Stimulated activated CD8-positive, alpha-beta memory T cell treated with anti-CD3 and anti-CD28 coated beads, Interleukin-15, amount 100 ng/mL, for 48 hours (primary cell): ENCODE measurements at places on chromosomes 12 and 14.

DNA sequence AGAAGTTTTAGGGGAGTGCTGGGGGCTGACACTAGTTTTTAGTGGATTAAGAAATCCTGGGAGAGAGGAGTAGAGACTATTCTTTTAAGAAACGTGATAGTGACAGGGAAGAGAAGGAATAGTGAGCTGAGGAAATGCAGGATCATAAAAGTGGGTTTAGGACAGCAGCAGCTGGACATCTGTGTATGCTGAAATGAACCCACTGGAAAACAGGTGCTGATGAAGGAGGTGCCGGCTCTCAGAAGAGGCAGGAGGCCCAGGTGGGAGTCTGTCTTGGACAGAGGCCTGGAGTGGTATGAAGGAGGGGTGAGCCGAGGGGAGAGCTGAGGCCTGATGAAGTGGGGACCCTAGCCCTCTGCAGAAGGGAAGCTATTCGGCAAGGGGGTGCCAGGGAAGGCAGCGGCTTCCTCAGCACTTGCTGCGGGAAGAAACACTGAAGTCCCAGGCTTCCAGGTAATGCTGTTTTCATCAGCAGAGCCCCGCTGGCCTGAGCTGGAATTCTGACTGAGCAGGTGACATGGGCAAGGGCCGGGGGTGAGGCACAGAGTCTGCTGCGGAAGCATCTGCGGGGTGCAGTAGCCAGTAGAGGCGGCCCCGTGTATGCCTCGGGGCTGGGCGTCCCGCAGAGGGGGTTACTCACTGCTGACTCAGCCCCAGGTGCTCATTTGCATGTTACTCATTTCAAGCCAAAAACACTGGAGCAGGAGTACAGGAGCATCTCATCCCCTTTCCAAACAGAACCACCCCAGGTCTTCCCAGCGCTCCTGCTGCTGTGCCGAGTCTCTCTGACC is 89.7 kb downstream of the TMCC3 start:
- no peak for DNase-seq

- no peak for DNase-seq
These were observed 174.2 kb upstream of the SLC38A2 start for GRCh38 chr12:46546634-46547273.

GRCh38 chr12:132761921-132762583 is 420 bp upstream of the ANKLE2 start:
- DNase-seq = peak; percentile 79

DNA sequence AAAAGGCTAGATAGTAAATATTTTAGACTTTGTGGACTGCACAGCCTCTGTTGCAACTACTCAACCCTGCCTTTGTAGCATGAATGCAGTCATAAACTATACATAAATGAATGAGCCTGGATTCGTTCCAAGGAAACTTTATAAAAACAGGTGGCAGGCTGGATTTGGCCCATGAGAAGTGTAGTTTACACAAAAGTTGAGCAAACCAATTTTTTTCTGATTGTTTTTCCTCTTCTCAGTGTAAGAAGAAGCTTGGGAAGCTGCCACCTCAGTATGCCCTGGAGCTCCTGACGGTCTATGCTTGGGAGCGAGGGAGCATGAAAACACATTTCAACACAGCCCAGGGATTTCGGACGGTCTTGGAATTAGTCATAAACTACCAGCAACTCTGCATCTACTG is 9.5 kb downstream of the OAS1 start:
- no peak for DNase-seq

DNA sequence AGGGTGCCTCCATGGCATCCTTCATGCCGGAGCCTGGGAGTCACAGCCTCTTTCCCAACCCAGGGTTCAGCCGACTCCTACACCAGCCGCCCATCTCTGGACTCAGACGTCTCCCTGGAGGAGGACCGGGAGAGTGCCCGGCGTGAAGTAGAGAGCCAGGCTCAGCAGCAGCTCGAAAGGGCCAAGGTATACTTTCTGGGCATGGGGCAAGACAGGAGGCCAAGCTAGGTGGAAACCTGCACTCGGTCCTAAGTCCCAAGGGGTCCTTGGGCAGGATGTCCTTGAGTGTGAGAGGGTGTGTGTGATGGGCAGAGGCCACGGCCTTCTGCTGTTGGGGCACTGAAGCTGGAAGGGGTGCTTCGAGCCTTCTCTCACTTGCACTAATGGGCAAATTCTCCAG is 5.0 kb downstream of the CACNB3 start:
- DNase-seq = no peak

DNA sequence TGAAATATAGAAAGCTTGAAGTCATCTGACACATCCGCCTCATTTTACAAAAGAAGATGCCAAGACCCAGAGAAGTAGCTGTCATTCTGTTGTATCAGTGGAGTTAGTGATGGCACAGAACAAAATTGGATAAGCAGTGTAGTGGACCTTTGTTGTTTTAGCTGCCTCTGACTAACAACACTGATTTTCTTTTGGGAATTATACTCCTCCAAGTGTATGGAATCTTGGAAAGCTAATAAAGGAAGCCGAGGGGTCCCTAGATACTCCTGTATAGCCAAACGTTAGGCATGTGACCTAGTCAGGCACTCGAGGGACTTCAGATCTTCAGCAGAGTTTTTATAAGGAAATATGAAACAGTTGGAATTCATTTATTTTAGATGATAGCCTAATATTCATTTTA is 94.5 kb downstream of the OTOGL start:
- no peak for DNase-seq

- DNase-seq = no peak
These were observed 44.5 kb upstream of the AMN1 start for GRCh38 chr12:31773223-31773750.

GRCh38 chr12:103470664-103471063 is 25.1 kb downstream of the C12orf42 start:
- DNase-seq = no peak

- DNase-seq = no peak
These were observed 1150.0 kb downstream of the FSCB start for GRCh38 chr14:43356979-43357545.

DNA sequence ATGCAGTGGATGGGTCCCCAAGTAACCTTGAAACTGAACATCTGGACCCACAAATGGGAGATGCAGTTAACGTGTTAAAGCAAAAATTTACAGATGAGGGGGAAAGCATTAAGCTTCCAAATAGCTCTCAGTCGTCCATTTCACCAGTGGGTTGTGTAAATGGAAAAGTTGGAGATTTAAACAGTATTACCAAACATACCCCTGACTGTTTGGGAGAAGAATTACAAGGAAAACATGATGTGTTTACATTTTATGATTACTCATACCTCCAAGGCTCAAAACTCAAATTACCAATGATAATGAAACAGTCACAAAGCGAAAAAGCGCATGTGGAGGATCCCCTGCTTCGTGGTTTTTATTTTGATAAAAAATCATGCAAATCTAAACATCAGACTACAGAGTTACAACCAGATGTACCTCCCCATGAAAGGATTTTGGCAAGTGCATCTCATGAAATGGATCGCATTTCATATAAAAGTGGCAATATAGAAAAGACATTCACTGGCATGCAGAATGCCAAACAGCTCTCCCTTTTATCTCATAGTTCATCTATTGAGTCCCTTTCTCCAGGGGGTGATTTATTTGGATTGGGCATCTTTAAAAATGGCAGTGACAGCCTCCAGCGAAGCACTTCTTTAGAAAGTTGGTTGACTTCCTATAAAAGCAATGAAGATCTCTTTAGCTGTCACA is 116.6 kb upstream of the NPAS3 start:
- no peak for DNase-seq

DNA sequence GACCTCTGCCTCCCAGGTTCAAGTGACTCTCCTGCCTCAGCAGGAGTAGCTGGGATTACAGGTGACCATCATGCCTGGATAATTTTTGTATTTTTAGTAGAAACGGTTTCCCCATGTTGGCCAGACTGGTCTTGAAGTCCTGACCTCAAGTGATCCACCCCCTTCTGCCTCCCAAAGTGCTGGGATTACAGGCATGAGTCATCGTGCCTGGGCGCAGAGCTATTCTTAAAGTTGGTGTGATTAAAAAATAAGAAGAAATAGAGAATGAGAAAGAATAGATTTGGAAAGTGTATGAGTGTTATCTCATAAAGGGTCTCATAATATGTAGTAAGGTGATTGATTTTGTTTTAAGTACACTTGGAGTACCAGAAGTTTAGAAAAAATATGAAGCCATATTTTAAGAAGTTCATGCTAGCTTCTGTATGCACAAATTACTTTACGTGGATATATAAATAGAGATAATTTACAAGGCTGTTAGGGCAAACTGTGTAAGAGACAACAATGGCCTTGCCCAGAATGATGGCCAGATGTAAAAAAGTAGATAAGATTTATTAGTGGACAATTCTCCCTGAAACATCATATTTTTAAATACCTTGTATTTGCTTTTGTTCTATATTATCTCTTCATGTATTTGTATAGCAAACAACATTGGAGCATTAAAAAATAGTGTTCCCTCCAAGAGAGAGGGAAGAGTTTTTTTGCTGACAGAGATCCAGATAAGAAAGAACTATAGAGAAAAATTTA is 1108.5 kb downstream of the SLC16A7 start:
- DNase-seq = no peak

DNA sequence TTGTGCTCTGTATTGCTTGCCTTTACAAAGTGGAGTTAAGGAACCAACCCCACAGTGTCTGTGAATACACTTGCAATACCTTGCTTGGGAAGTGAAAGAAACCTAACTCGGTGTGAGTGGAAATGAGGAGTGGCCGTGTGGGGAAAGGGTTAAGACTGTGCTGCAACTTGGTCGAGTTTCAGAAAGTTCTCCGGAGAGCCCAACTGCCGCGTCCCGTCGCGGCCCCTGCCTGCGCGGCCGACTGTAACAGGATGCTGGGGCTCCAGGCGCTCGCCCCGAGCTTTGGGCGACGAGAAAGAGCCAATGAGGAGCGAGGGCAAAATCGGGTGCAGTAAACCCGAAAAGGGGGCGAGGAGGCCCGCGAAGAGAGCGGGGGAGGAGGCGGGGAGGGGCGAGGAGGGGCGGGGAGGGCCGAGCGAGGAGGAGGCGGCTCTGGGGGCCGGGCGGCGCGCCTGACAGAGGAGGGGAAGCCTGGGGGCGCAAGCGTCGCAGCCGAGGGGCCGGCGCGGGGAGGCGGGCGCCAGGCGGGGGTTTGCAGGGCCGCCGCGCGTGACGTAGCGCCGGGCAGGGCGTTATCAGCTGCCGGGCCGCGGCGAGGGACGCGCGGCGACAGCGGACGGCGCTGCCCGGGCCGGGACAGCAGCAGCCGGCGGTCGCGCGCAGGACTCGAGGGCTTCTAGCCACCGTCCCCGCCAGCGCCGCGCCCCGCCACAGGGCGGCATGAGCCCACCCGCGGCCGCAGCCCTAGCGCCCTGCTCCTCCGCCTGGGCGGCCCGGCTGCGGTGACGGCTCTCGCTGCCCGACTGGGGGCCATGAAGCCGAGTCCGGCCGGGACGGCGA is at the start of gene DACT1:
Gene DACT1, plus strand, starts transcription at position 572 of the 840 bp plus-strand sequence. Its CDS starts 241 bp downstream, at position 813.
- peak; percentile 37 for DNase-seq

GRCh38 chr12:29673346-29673745 is 110.4 kb downstream of the TMTC1 start:
- DNase-seq = no peak
